ENCODE measurements at places on chromosomes 5 and 9.

- DNase-seq: no peak
- H3K36me3 ChIP-seq: no peaks in the 10 kb centered on the region
These were observed 31.6 kb upstream of the PITX1 start for GRCh38 chr5:135065306-135066265.

DNA sequence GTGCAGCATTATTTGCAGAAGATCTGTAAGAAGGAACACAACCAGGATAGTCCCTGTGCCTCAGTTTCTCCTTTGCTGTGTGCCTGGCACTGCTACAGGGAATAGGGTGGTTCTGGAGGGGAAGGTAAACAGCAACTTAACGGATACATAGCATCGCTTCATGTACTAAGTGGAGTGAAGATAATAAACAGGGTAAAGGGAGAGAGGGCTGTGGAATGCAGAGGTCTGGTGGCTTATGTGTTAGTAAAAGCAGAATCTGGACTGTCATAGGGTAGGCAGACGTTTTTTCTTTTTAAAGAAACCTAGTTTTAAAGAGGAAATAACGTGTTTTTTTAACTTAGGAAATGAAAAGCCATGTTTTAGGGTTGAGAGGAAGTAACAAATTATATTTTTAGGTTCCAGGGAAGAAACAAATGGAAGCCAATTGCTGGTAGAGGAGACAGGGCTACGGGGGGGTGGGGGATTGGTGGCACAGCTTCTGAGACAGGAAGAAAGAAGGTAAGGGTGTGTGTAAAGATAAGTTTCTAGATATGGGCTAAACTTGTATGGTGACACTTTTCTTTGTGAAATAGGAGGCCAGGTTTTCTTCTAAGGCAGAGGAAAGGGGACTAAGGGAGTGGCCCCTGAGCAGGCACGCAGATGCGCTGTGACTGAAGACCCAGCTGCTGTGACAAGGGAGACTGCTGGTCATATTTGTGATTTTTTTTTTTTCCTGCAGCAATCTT lies 1.3 kb downstream of the GNG10 start:
- peak overlapping the region; percentile 82 for H3K27ac ChIP-seq
- H3K4me3 ChIP-seq: peak overlapping the region; percentile 90
- H3K36me3 ChIP-seq: no peaks in the 10 kb centered on the region
- H3K27me3 ChIP-seq: no peaks in the 10 kb centered on the region

DNA sequence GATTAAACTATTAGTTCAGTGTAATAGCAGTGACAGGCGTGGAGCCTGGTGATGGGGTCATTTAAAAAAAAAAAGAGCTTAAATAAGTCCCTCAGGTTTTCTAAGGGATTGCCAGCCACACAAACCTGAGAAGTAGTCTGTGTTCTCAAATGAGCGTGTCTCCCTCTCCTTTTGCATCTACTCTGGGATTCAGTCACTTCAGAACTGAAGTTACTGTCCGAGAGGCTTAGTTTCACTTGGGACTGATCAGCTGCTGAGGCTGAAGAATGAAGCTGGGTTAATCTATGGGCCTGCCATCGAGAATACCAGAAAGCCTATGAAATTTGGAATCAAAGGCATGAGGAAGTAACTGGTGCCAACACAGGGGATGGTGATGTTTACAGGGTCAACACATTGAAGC lies 310.1 kb downstream of the ADAMTS6 start:
- H3K27ac ChIP-seq: no peak overlapping the region
- DNase-seq: no peak
- H3K27me3 ChIP-seq: no peaks in the 10 kb centered on the region
- H3K36me3 ChIP-seq: no peaks in the 10 kb centered on the region

GRCh38 chr9:109967651-109968642 lies 187.9 kb downstream of the PALM2AKAP2 start:
- no peak overlapping the region for H3K27ac ChIP-seq
- no peaks in the 10 kb centered on the region for H3K36me3 ChIP-seq
- DNase-seq: no peak
- H3K4me1 ChIP-seq: peaks cover 16% of the 10 kb centered on the region
- no peaks in the 10 kb centered on the region for H3K27me3 ChIP-seq

All from esophagus muscularis mucosa (tissue), 4 donors.